D341Med (cell line): ENCODE measurements at places on chromosomes 12 and 14.
A peak's percentile ranks its signal among the peaks of the same experiment; 100 is the strongest.

- no peak for DNase-seq
Observed at GRCh38 chr12:39503439-39503838, 60.5 kb upstream of the KIF21A start.

DNA sequence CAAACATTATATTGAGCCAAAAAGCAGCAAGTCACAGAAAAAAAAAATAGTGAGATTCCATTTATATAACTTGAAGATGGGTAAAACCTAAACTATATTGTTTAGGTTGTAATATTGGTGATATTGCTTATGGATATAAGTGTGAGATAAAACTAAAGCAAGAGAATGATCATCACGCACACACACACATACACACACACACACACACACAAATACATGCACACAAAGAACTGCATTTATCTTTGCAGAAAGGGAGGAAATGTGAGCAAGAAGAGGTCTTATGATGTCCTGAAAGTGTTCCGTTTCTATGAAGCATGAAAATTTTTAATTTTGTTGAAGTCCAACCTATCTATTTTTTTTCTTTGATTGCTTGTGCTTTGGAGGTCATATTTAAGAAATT is 16.4 kb upstream of the AMN1 start:
- DNase-seq: no peak

GRCh38 chr14:56324856-56325699 is 206.9 kb downstream of the PELI2 start:
- no peak for DNase-seq

- DNase-seq: peak; percentile 82
Observed at GRCh38 chr14:70641548-70642302, at the start of gene TTC9. Gene TTC9 (plus strand): TSS chr14:70641916. CDS start chr14:70642130, 214 bp downstream.

DNA sequence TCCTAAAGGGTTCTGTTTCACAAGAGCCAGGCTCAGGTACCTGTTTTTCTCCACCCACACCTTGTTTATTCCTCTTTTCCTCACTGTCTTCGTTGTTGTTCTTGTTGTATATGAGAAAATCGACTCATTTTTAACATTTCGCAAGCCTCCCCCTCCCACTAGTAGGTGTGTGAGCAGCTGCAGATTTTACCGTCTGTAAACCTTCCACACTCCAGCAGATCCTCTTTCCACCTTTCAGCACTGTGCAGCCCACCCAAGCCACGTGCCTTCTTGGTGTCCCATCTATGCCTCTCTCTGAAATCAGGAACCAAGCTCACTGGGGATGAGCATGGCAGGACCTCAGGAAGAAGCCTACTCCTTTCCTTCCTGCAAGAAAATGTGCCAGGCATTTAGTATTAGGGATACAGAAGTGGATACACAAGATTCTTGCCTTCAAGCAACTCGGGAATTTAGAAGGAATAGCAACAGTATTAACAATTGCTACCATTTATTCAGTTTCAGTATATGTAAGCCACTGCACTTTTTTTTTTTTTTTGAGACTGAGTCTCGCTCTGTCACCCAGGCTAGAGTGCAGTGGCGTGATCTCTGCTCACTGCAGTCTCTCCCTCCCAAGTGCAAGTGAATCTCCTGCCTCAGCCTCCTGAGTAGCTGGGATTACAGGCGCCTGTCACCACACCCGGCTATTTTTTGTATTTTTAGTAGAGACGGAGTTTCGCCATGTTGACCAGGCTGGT is 113.6 kb downstream of the CHST11 start:
- DNase-seq: no peak

DNA sequence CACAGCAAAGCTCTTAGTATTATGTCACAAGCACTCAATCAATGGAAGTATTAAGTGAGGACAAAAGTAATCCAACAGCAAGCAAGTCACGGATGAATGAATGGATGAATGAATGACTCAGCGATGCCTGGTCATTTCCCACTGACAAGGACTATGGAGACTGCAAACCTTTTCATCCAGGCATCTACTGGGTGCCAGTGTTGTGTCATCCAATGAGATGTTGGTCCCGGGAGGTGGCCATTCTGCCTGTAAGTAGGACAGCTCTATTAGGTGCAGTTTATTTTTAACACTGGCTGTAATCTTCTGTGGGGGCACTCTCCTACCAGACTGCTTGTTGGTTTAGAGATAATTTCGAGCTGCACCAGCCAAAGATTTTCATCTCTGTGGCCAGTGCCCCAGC is 39.4 kb downstream of the STAB2 start:
- DNase-seq: no peak

- no peak for DNase-seq
Observed at GRCh38 chr12:27999970-28000369, 27.4 kb upstream of the PTHLH start.

DNA sequence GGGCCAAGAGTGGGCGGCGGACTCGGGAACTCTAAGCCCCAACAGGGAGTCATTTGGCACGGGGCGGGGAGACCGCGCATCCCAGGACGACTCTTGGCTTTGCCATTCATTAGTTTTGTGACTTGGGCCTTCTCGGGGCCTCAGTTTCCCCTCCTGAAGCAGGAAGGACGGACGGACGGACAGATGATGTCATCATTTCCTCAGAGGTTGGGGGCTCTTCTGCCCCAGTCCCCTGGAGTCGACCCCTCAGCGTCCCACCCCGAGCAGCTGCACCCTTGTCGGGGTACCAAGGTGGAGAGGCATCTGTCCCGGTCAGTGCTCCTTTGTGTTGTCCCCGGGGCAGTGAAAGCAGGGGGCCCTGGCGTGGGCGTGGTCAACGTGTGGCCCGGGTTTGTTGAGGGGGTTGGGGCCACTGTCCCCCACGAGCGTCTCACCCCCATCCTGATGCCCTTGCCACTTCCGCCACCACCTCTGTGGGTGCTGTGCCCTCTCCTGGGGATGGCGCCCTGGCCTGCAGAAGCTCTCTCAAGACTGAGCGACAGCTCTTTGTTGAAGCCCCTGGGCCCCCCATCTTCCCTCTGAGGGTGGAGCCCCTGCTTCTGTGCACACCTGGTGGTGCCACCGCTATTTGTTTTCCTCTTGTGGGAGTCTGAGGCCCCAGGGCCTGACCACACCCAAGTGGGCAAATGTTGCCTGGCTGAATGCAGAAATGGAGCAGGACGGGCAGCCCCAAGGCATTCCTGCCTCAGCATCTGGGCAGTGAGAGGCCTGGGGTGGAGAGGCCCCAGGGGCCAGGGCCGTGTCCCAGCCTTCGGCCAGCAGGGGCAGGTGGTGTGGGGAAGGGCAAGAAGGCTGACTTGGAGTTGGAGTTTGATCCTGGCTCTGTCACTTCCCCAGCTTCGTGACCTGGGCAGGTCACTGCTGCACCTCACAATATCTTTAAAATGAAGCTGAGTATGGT is 896 bp downstream of the HHIPL1 start:
- no peak for DNase-seq

DNA sequence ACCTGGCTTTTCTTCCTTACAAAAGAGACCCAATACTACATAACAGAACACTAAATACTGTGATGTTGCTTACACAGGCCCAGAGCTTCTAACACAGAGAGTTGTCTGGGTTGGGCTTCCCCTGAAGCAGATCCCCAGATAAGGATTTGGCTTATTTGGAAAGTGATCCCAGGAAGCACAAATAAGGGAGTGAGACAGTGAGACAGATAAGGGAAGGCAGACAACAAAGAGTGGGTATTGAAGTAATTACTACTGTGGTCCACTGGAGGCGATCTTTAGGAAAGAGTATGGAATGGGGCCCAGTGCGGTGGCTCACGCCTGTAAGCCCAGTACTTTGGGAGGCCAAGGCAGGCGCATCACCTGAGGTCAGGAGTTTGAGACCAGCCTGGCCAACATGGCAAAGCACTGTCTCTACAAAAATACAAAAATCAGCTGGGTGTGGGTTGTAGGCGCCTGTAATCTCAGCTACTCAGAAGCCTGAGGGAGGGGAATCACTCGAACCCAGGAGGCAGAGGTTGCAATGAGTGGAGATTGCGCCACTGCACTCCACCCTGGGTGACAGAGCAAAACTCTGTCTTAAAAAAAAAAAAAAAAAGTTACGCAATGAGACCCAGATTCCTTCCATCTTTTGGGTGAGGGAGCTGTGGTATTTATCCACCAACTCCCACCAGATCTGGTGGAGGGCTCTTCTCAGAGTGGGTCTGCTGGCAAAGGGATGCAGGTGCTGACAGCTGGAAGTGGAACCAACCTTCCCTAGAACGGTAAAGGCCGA is 10.2 kb upstream of the C12orf43 start:
- no peak for DNase-seq

- DNase-seq: no peak
Observed at GRCh38 chr12:68959143-68959858, 26.3 kb upstream of the CPM start.

- DNase-seq: no peak
Observed at GRCh38 chr14:89658977-89659670, 242.1 kb upstream of the FOXN3 start.

- DNase-seq: no peak
Observed at GRCh38 chr12:107320929-107321631, 227.7 kb upstream of the CRY1 start.

- DNase-seq: no peak
Observed at GRCh38 chr12:56081393-56082347, 1.7 kb downstream of the ERBB3 start.

DNA sequence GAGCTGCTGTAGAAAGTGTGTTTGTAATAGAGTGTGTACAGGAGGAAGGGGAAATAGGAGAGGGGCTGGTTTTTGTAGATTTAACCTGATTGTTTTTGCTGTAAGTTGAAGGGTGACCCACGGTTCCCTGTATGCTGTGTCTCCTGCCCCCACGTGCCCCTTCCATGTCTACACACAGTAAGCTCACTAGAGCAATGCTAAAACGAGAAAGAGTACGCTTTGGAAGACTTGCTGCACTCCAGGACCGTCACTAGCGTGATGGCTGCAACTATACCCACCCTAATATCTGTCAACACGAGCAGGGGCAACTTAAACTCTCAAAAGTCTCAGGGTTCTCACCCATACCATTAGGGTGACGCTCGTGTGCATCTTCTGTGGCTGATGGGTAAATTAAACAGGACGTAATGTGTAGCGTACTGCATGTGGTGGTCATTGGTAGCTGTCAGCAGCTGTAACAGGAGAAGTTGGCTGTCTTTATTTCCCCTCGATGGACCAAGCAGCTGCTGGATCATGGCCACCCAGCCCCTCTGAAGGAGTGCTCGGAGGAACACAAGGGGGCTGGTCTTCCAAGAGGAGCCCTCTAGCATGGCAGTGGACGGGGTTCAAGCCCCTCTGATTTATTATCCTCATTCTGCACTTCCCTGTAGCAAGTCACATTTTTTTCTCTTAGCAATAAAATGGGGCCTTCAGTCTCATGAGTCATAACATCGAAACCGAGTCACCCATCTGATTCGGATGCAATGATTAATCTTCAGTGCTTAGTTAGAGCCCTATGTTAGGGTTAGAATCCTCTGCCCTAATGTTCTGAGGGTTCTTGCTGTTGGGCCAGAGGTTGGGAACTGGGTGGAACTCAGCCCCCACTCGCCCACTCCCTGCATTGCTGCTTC is 14.0 kb downstream of the CCND2 start:
- DNase-seq: no peak

GRCh38 chr12:122013136-122013535 is 8.5 kb upstream of the BCL7A start:
- no peak for DNase-seq

DNA sequence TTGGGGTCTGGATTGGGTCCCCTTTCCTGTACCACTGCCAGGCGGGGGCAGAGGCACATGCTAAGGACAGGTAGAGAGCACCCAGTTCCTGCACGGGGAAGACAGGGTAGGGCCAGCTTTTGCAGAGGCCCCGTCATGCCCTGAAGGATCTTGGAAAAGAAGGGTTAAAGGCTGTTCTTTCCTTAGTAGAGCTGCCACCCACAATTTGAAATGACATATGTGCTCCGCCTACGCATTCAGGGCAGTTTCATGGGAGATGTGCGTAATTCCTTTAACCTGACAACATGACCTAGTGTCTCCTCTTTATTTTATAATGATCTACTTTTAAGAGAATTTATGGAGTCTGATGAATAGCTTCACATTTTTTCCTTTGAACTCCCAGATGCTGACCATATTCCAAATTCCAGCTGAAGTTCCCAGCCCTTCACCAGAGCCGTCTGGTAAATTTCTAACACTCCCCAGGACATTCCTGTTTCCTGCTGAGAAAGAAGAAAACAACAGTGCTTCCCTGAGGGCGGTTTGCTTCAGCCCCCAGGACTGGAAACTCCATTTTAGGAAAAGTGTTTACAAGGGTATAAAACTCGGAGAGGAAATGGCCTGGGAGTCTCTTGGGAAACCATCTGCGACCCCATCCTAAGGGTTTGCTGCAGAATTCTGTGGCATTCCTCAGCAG is 58.9 kb upstream of the PLEKHG3 start:
- DNase-seq: no peak

DNA sequence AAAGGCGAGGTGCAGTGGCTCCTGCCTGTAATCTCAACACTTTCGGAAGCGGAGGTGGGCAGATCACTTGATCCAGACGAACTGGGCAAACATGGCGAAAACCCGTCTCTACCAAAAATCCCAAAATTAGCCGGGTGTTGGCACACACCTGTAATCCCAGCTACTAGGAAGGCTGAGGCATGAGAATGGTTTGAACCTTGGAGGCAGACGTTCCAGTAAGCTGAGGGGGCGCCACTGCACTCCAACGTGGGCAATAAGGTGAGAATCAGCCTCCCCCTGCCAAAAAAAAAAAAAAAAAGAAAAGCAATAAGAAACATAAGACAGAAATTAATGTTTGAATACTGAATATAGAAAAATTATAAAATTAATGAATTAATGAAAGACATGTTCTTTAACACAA is 928.7 kb downstream of the LRFN5 start:
- DNase-seq: no peak

GRCh38 chr14:95455246-95455645 is 61.2 kb downstream of the SYNE3 start:
- no peak for DNase-seq

DNA sequence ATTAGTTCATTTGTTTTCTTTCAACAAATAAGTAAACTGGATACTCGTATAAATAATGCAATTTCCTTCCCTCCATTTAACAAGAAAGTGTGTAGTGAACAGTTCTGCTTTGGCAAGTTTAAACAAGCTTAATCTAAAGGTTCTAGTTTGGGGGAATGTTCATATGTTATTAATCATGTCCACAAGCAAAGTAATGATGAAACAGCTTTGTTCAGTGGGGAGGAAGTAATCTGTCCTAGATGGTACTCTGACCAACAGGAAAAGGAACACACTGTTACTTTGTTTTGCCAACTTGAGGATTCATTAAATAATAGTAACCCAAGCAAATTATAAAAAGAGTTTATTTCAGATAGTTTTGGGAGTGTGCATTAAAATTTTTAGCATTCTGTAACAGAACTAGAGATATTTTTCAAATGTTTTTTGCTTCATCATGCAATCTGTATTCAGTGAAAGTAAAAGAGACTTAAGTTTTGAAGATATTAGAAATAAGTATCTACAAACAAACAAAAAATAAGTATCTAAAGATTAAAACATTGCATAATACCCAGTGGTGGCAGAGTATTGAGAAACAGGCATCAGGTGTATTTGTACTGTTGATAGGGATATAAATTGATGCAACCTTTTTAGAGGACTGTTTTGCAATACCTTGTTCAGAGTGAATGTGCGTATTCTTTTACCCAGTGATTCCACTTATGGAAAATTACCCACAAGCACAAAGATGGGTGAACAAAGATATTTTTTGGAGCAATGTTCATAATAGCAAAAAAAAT is 61.1 kb downstream of the RAB35 start:
- DNase-seq: no peak

GRCh38 chr12:52307836-52308805 is 13.1 kb downstream of the KRT83 start:
- DNase-seq: peak; percentile 73

- no peak for DNase-seq
Observed at GRCh38 chr12:32532951-32533350, 133.6 kb downstream of the FGD4 start.

- no peak for DNase-seq
Observed at GRCh38 chr14:22549324-22549962, 39.6 kb downstream of the DAD1 start.

- no peak for DNase-seq
Observed at GRCh38 chr14:34569750-34570149, 30.2 kb upstream of the EAPP start.
